ENCODE measurements at places on chromosomes 16 and 17. TPM values are rescaled to one million over a fixed set of nuclear protein-coding genes. Genes with fewer than 3 reads are reported as not detected.

- H3K27ac ChIP-seq: no peak overlapping the region
- no peaks in the 10 kb centered on the region for H3K27me3 ChIP-seq
- no peaks in the 10 kb centered on the region for H3K36me3 ChIP-seq
- no peaks in the 10 kb centered on the region for H3K4me1 ChIP-seq
Measured at GRCh38 chr17:20225162-20226115, 216.3 kb downstream of the SPECC1 start.

TAC4 gene
- total RNA-seq: not detected

COL1A1 gene
- total RNA-seq: 287 TPM

GRCh38 chr17:48023400-48024148 lies 14.0 kb downstream of the COPZ2 start:
- DNase-seq: peak; percentile 59
- no peaks in the 10 kb centered on the region for H3K36me3 ChIP-seq
- H3K4me3 ChIP-seq: peak overlapping the region; percentile 60
- H3K27ac ChIP-seq: peak overlapping the region; percentile 63
- H3K4me1 ChIP-seq: peaks cover 3% of the 10 kb centered on the region
- peaks cover 11% of the 10 kb centered on the region for H3K27me3 ChIP-seq

GRCh38 chr16:4805231-4805630 lies 2.8 kb upstream of the ROGDI start:
- H3K4me3 ChIP-seq: no peak overlapping the region
- H3K27ac ChIP-seq: no peak overlapping the region

- no peaks in the 10 kb centered on the region for H3K36me3 ChIP-seq
- no peaks in the 10 kb centered on the region for H3K27me3 ChIP-seq
- no peak overlapping the region for H3K4me3 ChIP-seq
- H3K4me1 ChIP-seq: peaks cover 17% of the 10 kb centered on the region
- DNase-seq: no peak
Measured at GRCh38 chr17:73198201-73198929, 5.5 kb downstream of the COG1 start.

CYB561 gene
- total RNA-seq: 161 TPM

GRCh38 chr16:2977440-2977839 lies 2.8 kb downstream of the PKMYT1 start:
- no peak overlapping the region for H3K27ac ChIP-seq
- H3K4me1 ChIP-seq: peaks cover 5% of the 10 kb centered on the region
- H3K27me3 ChIP-seq: no peaks in the 10 kb centered on the region
- no peak for DNase-seq

GRCh38 chr17:82765371-82765770 lies 13.5 kb downstream of the TBCD start:
- no peaks in the 10 kb centered on the region for H3K27me3 ChIP-seq
- H3K36me3 ChIP-seq: no peaks in the 10 kb centered on the region
- no peak overlapping the region for H3K27ac ChIP-seq

- no peaks in the 10 kb centered on the region for H3K27me3 ChIP-seq
- DNase-seq: no peak
- no peaks in the 10 kb centered on the region for H3K36me3 ChIP-seq
- no peak overlapping the region for H3K4me3 ChIP-seq
Measured at GRCh38 chr17:67576471-67577115, 141.1 kb upstream of the NOL11 start.

GRCh38 chr16:84883301-84883700 lies 63.5 kb downstream of the CRISPLD2 start:
- no peaks in the 10 kb centered on the region for H3K27me3 ChIP-seq
- no peak for DNase-seq
- H3K27ac ChIP-seq: no peak overlapping the region

SPATA22 gene
- total RNA-seq: not detected

CBFA2T3 gene
- 8.7 TPM for total RNA-seq

GRCh38 chr17:82983510-82984248 lies 95.7 kb upstream of the METRNL start:
- no peaks in the 10 kb centered on the region for H3K36me3 ChIP-seq
- DNase-seq: no peak
- H3K4me3 ChIP-seq: no peak overlapping the region

DNA sequence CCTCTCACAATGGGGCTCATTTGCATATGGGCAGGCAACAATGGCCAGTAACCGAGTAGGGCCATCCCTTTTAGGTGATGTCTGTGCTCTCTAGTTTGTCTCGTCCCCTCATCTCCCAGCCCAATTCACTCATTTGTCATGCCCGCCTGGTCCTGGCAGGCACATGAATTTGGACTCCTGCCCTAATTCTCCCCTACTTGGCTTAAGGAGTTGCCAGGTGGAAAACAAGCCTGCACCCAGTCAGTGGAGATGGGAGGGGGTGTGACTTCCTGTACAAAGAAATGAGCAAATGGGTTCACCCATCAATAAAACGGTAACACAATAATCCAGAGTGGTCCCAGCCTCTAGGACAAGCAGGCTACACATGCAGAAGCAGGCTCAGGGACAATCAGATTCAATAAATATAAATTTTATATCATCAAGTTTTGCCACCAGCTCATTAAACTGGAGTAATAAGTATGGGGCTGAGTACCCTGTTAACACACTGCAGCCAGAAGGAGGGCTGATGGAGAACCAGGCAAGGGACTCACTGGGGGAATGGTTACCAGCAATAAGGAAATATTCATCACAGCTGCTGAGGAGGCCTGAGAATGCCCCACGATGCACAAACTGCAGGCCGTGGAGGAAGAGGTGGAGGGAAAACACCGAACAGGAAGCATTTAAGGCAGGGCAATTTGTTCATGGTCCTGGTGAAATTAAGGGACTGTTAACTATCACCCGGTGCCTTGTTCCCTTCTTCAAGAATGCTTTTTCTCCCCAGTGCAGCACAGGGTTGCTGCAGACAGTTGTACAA lies 84.4 kb upstream of the GPRC5B start:
- no peaks in the 10 kb centered on the region for H3K27me3 ChIP-seq
- H3K4me3 ChIP-seq: no peak overlapping the region
- no peaks in the 10 kb centered on the region for H3K36me3 ChIP-seq
- no peak overlapping the region for H3K27ac ChIP-seq

GRCh38 chr17:17103160-17103559 lies 60.9 kb downstream of the MPRIP start:
- H3K36me3 ChIP-seq: no peaks in the 10 kb centered on the region
- no peak overlapping the region for H3K4me3 ChIP-seq
- no peak overlapping the region for H3K27ac ChIP-seq
- no peaks in the 10 kb centered on the region for H3K27me3 ChIP-seq

ARL5C gene
- total RNA-seq: not detected

- peak overlapping the region; percentile 27 for H3K27ac ChIP-seq
- H3K36me3 ChIP-seq: no peaks in the 10 kb centered on the region
Measured at GRCh38 chr17:82890339-82890730, 50.5 kb upstream of the ZNF750 start.

- no peak overlapping the region for H3K4me3 ChIP-seq
- no peaks in the 10 kb centered on the region for H3K27me3 ChIP-seq
- H3K27ac ChIP-seq: no peak overlapping the region
- H3K4me1 ChIP-seq: no peaks in the 10 kb centered on the region
- DNase-seq: no peak
Measured at GRCh38 chr17:29061036-29061435, 18.1 kb downstream of the PIPOX start.

NAGS gene
- total RNA-seq: 74.1 TPM

- no peak overlapping the region for H3K27ac ChIP-seq
- no peaks in the 10 kb centered on the region for H3K4me1 ChIP-seq
- H3K27me3 ChIP-seq: no peaks in the 10 kb centered on the region
- H3K4me3 ChIP-seq: no peak overlapping the region
Measured at GRCh38 chr16:26220894-26221293, 529.1 kb downstream of the HS3ST4 start.

SMIM5 gene
- total RNA-seq: 161 TPM

MMP15 gene
- 131 TPM for total RNA-seq
